ENCODE measurements at places on chromosomes 1 and 21. TPM values are rescaled to one million over a fixed set of nuclear protein-coding genes. Genes with fewer than 3 reads are reported as not detected.

The KIF14 gene
- total RNA-seq, result 17.3 TPM

The TMPRSS3 gene
- total RNA-seq, result not detected

- DNase-seq, result no peak
Measured at GRCh38 chr1:193325042-193325441, 138.6 kb upstream of the B3GALT2 start.

DNA sequence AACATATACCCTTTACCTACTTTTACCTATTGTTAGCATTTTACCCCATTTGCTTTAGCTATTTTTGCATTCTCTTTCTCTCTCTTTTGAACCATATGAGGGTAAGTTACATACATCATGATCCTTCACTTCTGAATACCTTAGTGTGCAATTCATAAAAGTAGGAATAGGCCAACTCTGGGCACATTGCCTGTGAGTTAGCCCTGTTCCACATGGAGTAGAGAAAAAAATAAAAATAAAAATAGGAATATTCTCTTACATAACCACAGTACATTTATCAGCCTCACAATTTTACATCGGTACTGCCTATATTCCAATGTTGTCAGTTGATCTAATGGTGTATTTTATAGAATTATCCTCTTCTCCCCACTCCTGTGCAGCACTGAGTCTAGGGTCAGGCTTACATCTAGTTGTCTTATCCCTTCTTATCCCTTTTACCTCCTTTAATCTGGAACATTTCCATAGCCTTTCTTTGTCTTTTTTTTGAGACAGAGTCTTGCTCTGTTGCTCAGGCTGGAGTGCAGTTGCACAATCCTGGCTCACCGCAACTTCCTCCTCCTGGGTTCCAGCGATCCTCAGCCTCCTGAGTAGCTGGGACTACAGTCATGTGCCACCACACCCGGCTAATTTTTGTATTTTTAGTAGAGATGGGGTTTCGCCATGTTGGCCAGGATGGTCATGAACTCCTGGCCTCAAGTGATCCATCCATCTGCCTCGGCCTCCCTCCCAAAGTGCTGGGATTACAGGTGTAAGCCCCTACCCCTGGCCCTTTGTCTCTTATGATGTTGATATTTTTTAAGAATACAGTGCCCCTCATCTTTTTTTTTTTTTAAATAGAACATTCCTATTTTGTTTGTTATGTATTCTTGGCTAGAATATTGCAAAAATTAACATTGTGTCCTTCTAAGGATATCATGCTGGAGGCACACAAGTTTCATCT is 11.1 kb upstream of the SLC30A1 start:
- DNase-seq, result peak; percentile 95

DNA sequence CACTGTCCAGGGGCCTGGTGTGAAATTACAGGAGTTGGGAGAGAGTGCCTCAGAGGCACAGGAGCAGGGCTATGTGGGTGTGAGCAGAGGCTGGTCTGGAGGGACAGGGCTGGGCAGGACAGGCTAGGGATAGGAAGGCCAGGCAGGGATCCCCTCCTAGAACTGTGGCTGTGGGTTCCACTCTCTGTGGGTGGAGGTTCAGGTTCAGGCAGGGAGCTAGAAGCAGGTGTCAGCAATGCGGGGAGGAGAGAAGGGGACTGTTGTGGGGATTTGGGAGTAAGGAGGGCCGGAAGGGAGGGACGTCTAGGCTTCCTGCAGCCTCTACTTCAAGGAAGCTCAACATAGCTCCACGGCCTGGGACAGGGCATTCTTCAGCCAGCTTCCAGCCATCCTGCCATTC is 8.3 kb upstream of the GPR61 start:
- no peak for DNase-seq
